ENCODE measurements at places on chromosomes 3 and 15.

GRCh38 chr3:112302881-112303763 lies 9.1 kb upstream of the SLC9C1 start:
- DNase-seq, result peak; percentile 47

- DNase-seq, result no peak
These were observed 75.8 kb upstream of the ABI3BP start for GRCh38 chr3:101068876-101069606.

- peak; percentile 69 for DNase-seq
These were observed 71.9 kb downstream of the MGLL start for GRCh38 chr3:127750226-127751031.

DNA sequence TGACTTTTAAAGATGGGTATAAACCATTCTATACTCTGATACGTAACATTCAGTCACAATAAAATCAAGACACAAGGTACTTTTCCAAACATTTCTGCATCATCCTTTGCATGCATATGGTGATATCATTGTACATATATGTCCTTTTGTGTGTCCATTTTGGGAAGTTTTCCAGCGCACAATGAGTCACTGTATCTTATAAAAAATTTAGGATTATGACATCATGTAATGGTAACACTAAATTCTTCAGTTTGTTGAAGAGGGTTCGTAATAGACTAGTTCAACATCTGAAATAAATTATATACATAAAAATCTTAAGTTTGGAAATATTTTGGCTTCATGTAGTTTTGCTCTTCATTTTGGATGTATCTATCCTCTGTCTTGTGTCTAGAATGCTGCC lies 480.9 kb downstream of the ROBO1 start:
- no peak for DNase-seq

DNA sequence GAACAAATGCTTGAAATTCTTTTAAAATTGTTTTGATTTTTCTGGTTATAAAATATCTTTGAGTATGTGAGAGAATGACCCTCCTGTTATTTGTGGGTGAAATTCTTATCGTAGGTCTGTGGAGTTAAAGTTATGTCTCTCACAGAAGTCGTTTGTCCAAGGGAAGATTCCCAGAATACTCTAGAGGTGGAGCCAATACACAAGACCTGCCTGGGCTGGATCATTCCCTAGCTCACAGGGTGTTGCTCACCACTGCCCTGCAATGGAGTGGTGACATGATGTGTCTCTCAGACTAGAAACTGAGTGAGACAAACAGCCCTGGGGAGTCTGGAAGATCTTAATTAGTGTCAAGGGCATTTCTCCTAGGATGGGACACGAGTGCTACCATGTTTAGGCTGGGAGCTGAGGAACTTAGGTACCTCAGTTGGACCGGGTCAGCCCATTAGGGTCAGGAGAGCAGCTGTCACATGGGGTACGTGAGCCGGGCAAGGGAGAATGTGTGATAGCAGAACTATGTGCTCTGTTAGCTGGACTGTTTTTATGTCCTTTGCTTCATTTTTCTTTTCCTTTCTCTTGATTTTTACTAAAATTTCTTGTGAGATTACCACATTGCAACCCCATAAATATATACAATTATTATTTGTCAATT lies 53.6 kb upstream of the MYO5C start:
- DNase-seq, result no peak

DNA sequence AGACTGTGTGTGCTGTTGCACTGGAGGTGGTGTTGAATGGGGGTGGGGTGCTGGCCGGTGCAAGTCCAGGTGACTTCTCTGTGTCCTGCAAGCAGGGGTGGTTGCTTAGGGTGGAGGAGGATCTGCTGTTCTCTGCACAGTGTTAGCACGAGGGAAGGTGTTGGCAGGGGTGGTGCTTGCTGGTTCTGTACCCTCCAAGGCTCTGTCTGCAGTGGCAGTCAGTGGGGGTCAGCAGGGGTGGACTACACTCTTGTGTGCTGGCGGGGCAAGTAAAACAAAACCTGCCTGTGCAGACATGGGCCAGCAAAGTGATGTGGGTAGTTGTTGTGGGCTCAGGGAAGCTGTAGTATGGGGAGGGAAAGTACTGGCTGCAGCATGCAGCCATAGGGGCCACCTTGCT lies 5.5 kb downstream of the ROPN1 start:
- no peak for DNase-seq

- DNase-seq, result no peak
These were observed 60.7 kb downstream of the PIAS1 start for GRCh38 chr15:68114840-68115239.

- no peak for DNase-seq
These were observed 34.9 kb upstream of the NRROS start for GRCh38 chr3:196604548-196604947.

DNA sequence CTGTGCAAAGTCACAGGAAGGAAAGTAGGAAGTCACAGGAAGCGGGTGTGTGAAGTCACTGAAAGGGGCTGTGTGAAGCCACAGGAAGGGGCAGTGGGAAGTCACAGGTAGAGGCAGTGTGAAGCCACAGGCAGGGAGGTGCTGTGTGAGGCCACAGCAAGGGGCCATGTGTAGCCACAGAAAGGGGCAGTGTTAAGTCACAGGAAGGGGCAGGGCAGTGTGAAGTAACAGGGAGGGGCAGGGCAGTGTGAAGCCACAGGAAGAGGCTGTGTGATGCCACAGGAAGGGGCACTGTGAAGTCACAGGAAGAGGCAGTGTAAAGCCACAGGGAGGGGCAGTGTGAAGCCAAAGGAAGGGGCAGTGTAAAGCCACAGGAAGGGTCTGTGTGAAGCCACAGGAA lies 36.5 kb downstream of the GASK1A start:
- DNase-seq, result no peak

DNA sequence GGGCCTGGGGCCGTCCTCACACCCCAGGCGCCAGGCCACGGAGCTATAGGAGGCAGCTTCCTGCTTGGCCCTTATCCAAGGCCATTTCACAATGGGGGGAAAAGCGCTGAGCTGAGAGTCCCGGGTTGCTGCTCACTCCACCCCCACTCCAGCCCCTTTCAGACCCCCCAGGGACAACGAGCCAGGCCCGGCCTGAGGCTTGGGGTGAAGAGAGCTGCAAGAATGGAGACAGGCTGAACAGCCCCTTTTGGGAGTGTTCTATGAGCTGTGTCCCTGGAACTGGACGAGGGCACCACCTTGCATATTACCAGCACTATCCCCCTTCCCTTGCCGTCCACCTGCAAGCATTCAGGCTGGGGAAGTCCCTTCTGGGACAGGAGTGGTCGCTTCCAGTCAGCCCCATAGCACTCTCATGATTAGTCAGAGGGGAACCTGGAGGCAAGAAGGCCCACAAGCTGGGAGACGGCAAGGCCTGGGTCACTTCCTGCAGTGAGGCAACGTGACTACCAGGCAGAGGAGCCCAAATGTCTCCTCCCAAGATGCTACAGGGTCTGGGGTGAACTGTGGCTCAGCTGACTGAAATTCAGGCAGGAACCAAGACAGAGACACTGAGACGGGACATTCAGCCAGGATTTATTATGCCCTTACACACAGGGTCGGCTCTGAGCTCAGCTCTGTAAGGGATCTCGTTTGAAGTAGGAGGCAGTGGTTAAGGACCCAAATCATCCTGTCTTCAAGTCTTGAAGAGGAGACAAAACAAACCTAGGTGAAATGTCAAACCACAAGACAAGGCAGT lies 8.6 kb upstream of the SRP14 start:
- peak; percentile 63 for DNase-seq

GRCh38 chr3:183534249-183534648 lies 21.3 kb downstream of the KLHL6 start:
- no peak for DNase-seq

GRCh38 chr3:10495614-10496013 lies 9.8 kb downstream of the ATP2B2 start:
- no peak for DNase-seq

- no peak for DNase-seq
These were observed 267.3 kb upstream of the SLITRK3 start for GRCh38 chr3:165463531-165463930.

DNA sequence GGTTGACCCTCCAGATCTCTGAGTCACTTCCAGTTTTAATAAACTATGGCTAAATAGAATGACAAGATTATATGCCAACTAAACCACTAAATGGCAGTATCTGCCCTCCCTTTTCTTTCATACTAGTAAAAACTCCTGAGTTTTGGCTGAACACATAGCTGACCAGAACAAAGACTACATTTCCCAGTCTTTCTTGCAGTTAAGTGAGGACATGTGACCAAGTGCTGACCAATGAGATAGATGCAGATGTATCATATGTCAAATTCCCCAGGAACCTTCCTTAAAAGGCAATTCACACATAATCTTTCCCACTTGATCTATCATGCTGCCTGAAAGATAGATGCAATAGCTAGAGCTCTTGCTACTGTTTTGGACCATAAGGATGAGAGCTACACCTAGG lies 191.3 kb downstream of the SHOX2 start:
- no peak for DNase-seq

GRCh38 chr15:38810686-38811085 lies 246.1 kb upstream of the RASGRP1 start:
- no peak for DNase-seq

DNA sequence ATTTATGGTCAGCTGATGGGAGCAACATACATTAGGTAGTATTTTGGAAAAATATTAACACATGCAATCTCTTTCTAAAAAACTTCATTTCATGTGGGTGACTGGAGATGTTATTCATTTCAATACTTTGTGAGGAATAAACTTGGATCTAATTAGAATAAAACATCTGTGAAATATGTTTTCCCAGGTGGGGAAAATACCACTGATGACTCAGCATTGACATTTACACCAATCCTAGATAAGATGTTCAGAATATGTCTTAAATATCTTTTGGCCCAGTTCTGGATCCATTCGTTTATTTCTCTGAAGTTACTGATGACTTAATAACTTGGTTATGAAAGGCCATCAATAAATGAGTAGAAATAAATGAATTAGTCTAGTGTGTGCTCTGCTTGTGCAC lies 247.6 kb downstream of the CHST2 start:
- no peak for DNase-seq

GRCh38 chr15:65212097-65212496 lies 824 bp upstream of the CILP start:
- DNase-seq, result no peak

GRCh38 chr15:73844356-73844755 lies 29.0 kb upstream of the TBC1D21 start:
- no peak for DNase-seq

DNA sequence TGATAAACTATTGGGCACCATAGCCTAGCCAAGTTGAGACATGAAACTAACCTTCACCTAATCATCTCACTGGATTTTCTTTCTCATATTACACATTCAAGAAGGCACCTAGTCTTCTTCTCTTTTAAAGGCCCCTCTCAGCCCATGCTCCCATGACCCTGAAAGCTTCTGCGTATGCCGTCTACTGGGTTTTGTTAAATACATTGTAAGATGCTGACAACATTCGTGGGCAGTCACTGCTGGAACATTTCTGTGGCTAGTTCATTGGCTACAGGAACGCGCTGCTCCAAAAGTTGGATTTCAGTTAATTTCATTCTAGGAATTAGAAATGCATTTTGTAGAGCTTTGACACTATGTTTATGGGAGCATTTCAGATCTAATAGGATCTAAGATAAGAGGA lies 52.3 kb upstream of the CHD2 start:
- no peak for DNase-seq

DNA sequence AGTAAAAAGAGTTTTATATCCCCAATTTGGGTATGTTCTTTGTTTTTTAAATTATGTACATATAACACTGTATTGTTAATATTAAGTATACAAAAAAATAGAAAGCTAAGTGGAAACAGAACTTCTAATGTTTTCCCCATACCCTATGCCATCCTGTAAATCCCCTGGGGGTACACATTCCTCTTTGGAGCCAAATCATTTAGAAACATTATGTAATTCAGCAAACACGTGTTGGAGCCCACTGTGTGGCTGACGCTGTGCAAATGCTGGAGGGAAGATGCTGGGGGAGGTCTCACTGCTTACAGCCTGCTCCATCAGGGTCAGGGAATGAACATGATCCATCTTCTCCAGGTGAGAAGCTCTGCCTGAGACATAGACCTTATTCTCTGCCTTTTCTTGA lies 52.8 kb downstream of the CRTC3 start:
- DNase-seq, result no peak

DNA sequence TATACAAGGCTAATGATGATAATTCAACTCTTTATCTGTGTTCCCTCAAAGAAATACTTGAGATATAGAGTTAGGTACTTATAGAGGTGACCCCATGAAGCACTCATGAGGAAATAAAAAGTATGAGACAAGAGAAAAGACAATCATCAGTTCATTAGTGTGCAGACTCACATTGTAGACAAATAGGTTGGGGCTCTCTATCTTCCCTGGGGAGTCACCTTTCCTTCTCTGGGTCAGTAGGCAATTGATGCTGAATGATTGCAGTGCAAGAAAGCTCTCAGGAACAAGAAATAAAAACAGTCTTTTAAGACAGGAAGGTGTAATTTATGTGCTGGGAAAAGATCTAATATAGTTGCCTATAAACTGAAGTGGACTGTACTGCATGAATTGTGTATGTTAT lies 1357.6 kb upstream of the EPHA6 start:
- no peak for DNase-seq

- no peak for DNase-seq
These were observed 12.8 kb downstream of the PYDC2 start for GRCh38 chr3:191473661-191474198.

- DNase-seq, result no peak
These were observed 14.3 kb downstream of the TPRG1 start for GRCh38 chr3:189186101-189186500.

DNA sequence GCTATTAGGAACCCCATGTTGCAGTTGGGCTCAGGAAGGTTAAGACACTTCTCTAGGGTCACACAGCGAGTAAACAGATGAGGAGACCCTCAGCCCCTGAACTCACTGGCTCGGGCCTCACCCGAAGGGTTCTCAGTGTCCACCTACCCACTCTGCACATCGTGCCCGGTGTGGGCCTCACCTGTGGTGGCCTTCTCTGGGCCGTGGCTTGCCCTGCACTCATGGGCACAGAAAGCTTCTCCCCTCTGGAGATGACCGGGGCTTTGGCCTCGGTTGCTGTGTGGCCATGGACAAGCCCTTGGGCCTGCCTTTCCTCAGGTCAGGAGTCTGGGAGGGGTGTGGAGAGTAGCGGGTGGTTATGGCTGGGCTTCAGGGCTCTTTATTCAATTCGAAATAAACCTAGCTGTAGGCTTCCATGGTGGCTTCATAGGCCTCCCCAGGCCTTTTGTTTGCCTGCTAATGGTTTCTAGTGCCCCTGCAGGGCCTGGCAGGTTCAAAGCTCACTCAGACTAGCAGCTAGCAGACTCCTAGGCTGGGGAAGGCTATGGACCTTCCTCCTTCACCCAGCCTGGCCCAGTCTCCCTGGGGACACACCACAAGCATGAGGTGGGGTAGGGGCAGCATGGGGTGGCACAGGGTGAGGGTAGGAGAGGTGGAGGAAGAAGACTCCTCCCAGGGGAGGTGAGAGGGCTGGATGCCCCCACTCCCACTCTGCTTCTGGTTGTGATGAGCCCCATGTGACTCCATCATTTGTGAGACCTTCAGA lies 103.1 kb downstream of the LINGO1 start:
- no peak for DNase-seq

DNA sequence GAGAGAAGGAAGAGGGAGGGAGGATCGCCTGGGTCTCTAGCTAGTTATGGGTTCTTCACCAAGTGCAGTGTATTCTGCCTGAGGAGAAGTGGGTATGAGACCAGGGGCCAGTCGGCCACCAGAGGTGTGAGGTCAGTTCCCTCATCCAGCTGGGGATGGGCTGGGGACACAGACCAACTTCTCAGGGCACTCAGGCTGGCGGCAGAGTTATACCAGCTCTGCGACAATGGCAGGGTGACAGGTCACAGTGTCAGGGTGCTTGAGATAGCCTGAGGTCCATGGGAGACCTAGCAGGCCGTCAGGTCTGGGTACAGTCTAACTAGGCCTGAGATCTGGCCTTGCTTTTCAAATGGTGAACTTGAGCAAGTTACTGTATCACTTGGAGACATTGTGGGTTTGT lies 31.4 kb upstream of the PLXNA1 start:
- DNase-seq, result no peak

GRCh38 chr3:155316426-155316825 lies 22.9 kb upstream of the STRIT1 start:
- no peak for DNase-seq

Data from MM.1S (cell line).